Renal cortex interstitium (tissue), 15 donors: ENCODE measurements at places on chromosomes 12 and 14.
A peak's percentile ranks its signal among the peaks of the same experiment; 100 is the strongest.

DNA sequence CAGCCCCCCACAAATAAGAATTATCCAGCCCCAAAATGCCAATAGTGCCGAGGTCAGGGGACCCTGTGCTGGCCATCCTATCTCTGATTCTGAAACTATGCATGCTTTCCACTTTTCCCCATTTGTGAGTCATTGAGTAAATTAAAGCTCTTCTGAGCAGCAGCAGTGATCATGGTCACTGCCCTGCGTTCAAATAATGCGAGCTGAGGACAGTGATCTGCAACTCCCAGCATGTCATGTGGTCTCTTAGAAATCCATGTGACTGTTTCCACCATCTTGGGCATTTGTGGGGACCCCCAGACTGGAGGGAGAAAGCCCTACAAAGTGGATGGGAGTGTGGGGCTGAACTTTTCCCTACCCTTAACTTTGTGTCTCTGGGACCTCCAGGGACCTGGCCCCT, 53.8 kb downstream of the C14orf132 start:
- no peak for DNase-seq

GRCh38 chr14:61103541-61104339, 122.7 kb downstream of the SLC38A6 start:
- no peak for DNase-seq

- DNase-seq, result no peak
Observed at GRCh38 chr12:76085520-76085868, 1.0 kb upstream of the NAP1L1 start.

DNA sequence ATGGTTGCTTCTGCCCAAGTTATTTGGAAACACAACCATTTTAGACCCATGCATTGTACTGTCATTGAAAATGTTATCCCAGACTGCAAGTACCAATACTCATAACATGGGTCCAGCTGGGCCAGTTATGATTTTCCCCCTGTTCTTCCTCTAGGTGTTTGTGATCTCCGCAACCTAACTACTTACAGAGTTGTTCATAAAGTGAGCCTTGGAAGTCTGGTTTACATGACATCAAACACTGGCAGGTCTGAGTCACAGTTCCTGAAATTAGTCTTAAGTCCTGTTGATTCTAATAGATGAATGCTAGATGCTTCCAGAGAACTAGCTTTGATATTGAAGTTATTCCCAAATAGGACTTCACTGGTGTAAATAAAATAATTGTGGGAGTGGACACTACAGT, 487.0 kb downstream of the MED13L start:
- DNase-seq, result no peak

GRCh38 chr14:47619392-47619791, 56.0 kb downstream of the MDGA2 start:
- DNase-seq, result no peak

DNA sequence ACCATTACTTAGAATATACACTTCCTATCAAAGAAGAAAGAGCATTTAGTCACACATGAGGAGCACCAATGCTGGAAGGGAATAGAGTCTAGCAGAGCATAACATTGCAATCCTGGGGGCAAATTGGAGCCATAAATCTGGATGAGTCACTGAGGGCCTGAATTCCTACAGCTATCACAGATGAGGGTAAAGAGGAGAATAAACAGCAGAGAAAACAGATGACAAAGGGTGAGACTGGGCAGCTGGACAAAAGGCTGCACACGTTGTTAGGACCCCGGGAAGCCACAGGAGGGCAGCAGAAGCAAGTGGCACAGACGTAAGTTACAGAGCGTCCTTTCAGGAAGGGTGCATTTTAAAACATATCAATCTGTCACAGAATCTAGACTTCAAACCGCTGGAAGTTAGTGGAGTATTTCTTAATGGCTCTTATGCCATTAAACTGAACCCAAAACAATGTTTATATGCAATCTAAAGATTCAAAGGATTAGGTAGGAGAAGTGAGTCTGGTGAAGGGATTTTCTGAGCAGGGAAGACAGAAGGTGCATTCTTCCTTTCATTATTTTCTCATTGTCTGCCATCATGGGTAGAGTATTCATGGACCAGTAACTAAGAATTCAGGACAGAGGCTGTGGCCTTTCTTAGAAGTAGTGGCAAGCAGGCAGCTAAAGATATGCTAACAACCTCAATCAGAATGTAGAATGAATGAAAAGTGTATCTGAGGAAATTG, 159.8 kb upstream of the DAAM1 start:
- peak; percentile 77 for DNase-seq

DNA sequence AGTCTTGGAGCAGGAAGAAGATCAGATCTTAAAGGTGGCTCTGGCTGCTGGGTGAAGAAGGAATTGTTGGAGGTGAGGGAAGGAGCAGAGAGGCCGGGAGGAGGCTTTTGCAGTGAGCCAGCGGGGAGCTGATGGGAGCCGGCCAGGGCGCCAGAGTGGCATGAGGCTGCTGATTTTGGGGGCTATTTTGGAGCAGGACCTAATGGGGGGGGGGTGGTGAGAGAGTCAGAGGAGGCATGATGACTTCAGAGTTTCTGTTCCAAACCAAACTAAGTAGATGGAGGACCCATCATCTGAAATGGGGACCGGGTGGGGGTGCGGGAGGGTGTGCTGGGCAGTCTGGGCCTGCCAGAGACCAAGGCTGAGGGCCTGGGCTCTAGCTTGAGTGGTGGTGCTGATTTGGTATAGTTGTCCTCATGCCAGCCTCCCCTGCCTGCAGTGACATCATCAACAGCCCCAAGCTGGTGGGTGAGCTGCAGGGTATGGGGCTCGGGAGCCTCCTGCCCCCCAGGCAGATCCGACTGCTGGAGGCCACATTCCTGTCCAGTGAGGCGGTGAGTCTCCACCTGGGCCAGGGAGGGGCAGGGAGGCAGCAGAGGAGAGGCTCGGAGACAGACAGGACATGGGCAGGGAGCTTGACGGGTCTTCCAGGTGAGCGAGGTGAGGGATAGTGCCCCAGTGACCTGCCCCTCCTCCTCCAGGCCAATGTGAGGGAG, 6.2 kb downstream of the TNFAIP2 start:
- DNase-seq, result no peak

- DNase-seq, result no peak
Observed at GRCh38 chr12:9725213-9725870, 7.6 kb downstream of the CLECL1 start.
